Activated CD4-positive, alpha-beta T cell treated with anti-CD3 and anti-CD28 coated beads for 1 hour (primary cell): ENCODE measurements at places on chromosomes 11 and 22.

- no peak for DNase-seq
Observed at GRCh38 chr11:113475160-113475761, at the start of gene DRD2. Gene DRD2, minus strand, starts transcription at chr11:113475398. Its CDS starts 50,747 bp downstream, at chr11:113424651.

GRCh38 chr22:44575381-44576268 is 77.6 kb upstream of the RTL6 start:
- no peak for DNase-seq

DNA sequence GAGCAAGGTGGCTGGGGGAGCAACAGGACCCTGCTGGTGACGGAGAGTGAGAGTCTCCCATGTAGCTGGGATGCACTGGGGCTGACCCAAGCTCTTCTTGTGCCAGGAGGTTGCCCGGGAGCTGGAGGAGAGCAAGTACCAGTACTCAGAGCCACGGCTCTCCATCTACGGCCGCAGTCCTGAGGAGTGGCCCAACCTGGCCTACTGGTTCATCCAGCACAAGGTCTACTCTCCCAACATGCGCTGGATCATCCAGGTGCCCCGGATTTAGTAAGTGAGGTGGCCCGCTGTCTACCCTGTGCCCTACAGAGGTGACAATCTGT is 40.4 kb downstream of the AMPD3 start:
- DNase-seq = no peak

- no peak for DNase-seq
Observed at GRCh38 chr22:46084943-46085827, 65.1 kb upstream of the PPARA start.
